ENCODE measurements at places on chromosomes 16 and 17. TPM values are rescaled to one million over a fixed set of nuclear protein-coding genes. Genes with fewer than 3 reads are reported as not detected.

The WSCD1 gene
- total RNA-seq: 47.4 TPM

DNA sequence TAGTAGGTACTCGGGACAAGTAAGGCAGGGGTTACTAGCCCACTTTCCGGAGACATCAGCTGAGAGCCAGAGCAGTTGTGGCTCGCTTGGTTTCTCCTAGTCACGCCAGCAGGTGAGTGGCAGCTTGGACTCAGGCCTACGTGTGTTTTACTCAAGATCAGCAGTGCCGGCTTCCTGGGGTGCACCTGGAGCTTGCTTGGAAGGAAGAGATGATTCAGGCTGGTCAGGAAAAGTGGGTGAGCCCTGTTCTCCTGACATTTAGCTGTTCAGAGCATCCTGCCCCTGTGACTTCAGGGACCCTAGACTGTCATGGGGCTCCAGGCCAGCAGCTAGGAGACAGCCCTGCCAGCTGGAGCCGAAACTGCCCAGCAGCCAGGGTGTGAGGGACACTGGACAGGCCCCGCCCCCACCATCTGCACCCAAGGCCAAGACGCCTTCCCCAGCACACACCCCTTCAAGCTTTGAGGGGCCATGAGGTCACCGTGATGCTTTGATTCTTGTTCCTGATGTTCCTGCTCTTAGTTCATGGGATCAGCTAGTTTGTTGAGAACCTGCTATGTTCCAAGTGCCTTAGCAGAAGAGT is 238.0 kb upstream of the CIBAR2 start:
- DNase-seq: no peak

The MPP2 gene
- 31.6 TPM for total RNA-seq

The CYGB gene
- total RNA-seq: 3.7 TPM

DNA sequence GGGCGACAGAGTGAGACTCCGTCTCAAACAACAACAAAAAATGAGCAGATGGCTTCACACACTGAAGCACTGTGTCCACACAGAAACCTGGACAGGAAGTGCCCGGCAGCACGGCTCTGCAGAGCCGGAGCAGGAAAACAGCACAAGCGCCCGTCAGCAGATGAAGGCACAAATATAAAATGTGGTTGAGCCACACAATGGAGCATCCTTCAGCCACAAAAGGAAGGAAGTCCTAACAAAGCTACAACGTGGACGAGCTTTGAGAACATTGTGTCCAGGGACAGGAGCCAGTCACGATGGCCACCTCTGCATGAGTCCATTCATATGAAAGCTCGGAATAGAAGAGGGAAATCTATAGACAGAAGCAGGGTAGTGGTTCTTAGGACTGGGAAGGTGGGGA is 15.7 kb downstream of the RHBDF2 start:
- no peak for DNase-seq

GRCh38 chr16:35798885-35799426 is 2339.5 kb downstream of the TP53TG3F start:
- no peak for DNase-seq

DNA sequence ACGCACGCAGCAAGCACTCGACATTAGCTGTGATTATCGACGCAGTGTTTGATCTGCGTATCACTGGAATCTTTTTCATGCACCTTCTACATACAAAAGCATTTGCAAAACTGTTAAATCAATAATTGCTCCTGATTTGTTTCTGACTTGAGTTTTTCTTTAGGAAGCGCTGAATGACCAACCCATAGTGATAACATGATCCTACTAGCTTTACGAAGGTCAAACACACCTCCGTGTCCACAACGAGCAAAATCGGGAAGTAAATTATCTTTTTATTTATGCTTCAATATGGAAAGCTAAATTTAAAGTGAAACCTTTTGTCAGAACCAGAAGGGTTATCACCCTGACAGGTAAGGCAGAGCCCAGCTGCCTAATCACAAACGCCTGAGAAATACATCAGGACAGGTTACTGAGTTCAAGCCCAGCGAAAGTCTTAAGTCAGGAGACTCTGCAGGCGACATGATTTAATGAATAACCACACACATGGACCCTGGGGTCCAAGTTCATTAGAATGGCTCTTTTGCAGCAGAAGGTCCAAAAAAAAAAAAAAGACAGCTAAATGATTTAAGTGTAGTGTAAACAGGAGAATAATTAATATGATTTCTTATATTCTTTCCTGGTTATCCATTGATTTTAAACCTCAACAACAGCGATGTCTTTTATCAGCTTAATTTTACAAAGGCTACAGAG is 104.2 kb downstream of the ADCY9 start:
- DNase-seq: no peak

The TMC5 gene
- total RNA-seq: 1.8 TPM

DNA sequence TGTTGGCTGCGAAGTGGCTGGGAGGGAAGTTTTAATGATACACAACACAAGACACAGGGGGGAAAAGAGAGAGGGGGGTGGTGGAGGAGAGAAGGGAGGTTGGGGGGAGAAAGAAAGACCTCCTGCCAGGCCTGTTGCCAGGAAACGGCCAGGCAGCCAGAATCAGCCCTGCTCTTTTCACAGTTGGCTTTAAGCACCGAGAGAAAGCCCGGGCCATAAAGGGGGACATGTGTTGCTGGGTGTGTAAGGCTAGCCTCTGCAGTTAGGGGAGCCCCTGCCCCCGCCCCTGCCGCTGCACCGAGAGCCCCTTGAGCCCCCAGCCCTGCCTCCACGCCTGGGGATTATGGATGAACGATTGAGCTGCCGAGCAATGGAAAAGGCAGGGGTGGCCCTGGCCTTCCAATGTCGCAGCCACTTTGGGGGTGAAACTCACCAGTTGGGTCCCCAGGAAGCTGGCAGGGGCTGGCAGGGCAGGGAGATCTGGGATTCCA is 13.9 kb upstream of the WNT3 start:
- DNase-seq: no peak

- no peak for DNase-seq
These were observed 174.1 kb downstream of the ZFHX3 start for GRCh38 chr16:72873853-72874252.

The HP gene
- total RNA-seq: not detected

- DNase-seq: no peak
These were observed 17.0 kb downstream of the PIK3R5 start for GRCh38 chr17:8948462-8948861.

The CDH3 gene
- total RNA-seq: 142 TPM

GRCh38 chr16:30621765-30622164 is 11.6 kb upstream of the ZNF689 start:
- no peak for DNase-seq

DNA sequence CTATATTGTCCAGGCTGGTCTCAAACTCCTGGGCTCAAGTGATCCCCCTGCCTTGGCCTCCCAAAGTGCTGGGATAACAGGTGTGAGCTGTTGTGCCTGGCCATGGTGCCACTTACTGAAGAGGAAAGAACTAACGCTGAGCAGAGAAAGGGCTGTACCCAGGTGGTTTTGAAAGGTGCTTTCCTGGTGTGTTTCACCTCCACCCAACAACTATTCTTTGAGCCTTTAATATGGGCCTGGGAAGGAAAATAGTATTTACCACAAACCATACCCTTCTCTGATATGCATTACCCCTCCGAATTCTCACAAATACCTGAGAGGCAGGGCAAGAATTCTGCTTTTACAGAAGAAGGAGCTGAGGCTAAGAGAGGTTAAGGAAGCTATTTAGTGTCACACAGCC is 24.8 kb downstream of the KPNA2 start:
- no peak for DNase-seq

- no peak for DNase-seq
These were observed 3.7 kb downstream of the PEMT start for GRCh38 chr17:17587614-17588337.

GRCh38 chr16:26316683-26317464 is 625.1 kb downstream of the HS3ST4 start:
- DNase-seq: peak; percentile 79

The KRT33A gene
- total RNA-seq: not detected

GRCh38 chr17:30243002-30243401 is 7.5 kb upstream of the SLC6A4 start:
- peak; percentile 33 for DNase-seq

GRCh38 chr16:83044589-83044988 is 417.8 kb downstream of the CDH13 start:
- DNase-seq: no peak

DNA sequence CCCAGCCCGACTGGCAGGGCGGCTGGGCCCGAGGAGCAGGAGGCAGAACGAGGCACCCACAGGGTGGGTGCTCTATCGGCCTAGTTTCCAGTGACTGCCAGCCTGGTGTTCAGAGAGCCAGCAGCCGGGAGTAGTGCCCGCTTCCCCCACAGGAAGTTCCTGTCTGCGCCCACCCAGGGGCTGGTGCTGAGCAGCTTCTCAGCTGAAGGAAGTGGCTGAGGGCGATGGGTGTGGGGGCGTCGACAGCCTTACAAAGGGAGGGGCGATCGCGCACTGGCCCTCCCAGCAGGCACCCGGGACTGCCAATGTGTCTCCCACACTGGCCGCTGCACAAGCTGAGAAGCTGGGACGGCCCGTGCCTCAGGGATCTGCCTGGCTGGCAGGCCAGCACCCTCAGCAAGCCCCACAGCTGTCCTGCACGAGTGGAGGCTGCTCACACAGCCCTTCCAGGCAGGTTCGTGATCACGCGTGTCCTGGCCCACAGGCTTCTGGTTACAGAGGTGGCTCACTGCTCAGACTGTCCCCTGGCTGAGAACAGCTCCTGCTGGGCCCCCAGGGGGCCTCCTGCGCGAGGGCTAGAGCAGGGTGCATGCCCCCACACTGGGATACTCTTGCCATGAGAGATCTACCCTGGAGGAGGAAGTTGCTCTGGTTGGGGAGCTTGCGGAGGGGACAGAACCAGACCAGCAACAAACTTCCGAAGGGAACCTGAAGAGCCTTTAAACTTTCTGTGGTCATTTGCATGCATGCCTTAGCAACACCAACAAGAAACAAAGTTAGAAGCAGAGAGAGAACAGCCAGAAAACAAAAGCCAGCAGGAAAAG is 2.5 kb downstream of the RNF166 start:
- DNase-seq: no peak

- DNase-seq: no peak
These were observed 1.5 kb upstream of the FAAP100 start for GRCh38 chr17:81553616-81554181.

DNA sequence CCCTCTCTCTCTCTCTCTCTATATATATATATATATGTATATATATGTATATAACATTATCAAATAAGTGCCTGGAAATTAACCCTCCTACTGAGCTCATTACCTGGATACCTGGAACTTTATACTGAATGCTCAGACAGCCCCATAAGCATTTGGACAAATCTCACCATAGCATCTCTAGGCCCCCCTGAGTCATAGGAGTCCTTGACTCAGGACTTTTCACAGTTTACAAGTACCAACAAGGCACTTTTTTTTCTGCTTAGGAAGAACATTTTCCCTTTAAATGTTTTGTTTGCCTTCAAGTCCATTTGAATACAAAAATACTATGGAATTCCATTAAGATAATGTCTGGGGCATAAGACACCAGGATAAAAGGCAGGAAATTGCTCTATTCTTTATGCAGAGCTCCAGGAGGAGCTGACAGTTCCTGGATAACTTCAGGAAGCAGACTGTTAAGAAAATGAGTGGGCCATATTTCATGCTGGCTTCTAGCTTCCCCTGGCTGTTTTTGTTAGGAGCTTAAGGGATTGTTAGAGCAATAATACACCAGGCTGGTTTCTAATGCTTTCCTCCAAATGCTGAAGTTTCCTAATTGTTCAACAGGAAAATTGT is 171.7 kb upstream of the ASIC2 start:
- DNase-seq: no peak
